ENCODE measurements at places on chromosomes 1 and 21.
A peak's percentile ranks its signal among the peaks of the same experiment; 100 is the strongest.

- no peak for DNase-seq
Observed at GRCh38 chr1:164780863-164781262, 221.9 kb downstream of the PBX1 start.

DNA sequence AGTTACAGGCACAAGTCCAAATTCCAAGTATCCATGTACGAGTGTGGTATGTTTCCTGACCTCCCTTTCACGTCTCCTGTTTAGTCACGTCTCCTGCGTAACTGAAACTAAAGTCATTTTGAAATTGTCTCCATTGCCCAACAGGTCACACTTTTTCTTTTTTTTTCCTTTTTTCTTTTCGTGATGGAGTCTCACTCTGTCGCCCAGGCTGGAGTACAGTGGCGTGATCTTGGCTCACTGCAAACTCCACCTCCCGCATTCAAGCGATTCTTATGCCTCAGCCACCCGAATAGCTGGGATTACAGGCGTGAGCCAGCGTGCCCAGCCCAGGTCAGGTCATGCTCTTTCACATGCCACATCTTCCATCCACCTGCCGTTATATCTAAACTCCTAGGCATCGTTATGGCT is 38.2 kb downstream of the L1TD1 start:
- no peak for DNase-seq

GRCh38 chr1:117894078-117894477 is 35.3 kb downstream of the GDAP2 start:
- DNase-seq: no peak

DNA sequence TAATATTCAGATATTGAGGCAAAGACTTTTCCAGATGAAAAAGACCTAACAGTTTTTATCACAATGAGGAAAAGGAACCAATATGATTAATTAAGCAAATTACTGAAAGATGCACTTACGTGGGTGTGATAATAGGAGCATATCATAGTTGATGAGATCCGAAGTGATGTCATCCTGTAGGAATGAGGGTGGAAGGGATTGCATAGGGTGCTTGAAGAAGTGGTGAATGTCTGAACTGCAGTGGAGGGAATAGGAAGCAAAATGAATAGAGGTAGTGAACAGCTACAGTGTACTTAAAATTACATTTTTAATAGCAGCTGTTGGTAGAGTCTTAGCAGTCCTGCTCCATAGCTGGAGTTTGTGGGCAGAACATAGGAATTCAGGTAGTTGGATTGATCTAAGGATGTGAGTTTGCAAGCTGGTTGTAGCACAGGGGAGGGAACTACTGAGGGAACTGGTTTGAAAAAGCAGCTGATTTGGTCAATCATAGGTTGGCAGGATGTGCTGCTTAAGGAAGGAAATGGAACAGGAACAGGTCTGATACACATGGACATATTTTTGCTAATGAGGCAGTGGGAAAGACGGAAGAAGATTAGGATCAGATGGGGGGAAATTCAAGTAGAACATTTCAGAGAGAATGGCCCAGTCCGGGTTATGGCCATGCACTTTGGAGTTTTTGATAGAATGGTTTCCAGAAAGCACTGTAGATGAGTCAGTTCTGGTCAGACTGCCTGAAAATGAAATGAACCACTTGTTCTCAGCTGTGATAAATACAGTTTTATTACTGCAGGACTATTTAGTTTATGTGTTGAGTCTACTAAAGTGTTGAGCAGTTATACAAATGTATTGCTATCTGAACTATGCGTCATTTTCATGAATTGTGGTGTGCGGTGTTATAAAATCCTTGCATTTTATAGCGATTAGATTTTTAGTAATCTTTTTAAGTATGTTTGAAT is 155.8 kb downstream of the RYR2 start:
- DNase-seq: no peak

DNA sequence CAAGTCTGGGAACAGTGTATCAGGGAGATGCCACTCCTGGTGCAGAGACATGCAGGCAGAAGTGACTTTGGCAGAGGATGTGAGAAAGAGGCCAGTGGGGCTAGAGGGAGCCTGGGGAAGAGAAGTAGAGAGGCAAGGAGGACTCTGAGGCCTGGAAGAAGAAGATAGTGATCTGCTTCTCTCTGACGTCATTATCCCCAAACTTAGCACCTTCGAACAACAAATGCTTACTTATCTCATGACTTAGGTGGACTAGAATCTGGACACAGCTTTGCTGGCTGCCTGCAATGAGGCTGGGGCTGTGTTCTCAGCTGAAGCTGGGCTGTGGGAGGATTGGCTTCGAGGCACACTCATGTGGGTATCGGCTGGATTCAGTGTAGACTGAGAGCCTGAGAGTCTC is 44.5 kb upstream of the ZNF678 start:
- DNase-seq: no peak

- no peak for DNase-seq
Observed at GRCh38 chr21:46063227-46063626, 34.7 kb upstream of the COL6A2 start.

DNA sequence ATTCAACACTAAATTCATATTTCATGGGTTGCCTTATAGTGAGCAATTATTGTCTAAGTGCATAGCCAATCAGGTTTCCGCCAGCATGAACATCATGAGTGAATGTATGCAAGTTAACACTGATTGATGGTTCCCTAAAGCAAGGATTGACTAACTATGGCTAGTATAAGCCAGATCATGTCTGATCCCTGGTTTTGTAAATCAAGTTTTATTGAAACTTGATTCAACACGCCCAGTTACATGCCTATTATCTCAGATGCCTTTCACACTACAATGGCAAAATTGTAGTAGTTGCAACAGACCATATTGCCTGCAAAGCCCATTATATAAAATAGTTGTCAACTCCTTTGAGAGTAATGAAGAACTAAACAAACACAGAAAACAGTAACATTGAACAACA is 1127.4 kb downstream of the NCAM2 start:
- DNase-seq: no peak

GRCh38 chr21:43195121-43196021 is 26.6 kb downstream of the CRYAA start:
- no peak for DNase-seq

GRCh38 chr1:222927031-222927430 is 112.2 kb downstream of the DISP1 start:
- no peak for DNase-seq

DNA sequence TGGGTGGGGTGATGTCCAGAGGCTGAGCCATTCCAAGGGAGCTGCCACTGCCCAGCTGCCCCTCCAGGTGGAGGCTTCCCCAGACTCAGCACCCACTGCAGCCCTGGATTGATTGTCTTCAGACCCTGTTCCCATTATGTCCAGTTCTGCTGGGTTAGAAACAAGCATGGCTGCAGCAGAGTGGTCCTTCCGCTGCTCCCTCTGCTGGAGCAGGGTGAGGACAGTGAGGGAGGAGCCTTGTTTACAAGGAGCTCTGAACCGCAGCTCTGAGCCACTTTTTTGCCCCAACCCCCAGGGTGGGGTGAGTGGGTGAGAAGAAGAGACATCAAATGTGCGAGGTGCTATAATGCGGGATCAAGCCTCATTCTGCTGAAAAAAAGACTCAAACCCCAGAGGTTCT is 2.3 kb downstream of the TNNT2 start:
- DNase-seq: no peak

- DNase-seq: no peak
Observed at GRCh38 chr1:63911049-63911448, 137.2 kb downstream of the ROR1 start.

DNA sequence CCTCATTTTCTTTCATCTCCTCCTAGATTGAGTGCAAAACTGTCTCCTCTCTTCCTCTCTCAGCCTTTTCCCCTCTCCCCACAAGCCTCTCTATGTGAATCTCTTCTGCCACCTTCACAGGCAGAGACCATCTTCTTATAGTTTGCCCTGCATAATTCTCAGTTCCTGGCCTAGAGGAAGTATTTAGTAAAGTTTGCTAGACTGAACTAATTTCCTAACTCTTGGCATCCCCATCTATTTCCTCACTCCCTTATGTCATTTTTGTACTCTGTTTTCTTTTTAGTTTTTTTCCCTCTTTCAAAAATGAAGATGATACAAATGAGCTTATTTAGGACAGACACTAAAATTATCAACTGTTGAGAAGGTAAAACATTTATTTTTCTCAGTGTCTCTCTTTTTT is 66.0 kb downstream of the XCL2 start:
- no peak for DNase-seq

- no peak for DNase-seq
Observed at GRCh38 chr21:28200726-28201125, 792.0 kb downstream of the LTN1 start.

- peak; percentile 57 for DNase-seq
Observed at GRCh38 chr1:113128116-113128515, 55.1 kb downstream of the LRIG2 start.

DNA sequence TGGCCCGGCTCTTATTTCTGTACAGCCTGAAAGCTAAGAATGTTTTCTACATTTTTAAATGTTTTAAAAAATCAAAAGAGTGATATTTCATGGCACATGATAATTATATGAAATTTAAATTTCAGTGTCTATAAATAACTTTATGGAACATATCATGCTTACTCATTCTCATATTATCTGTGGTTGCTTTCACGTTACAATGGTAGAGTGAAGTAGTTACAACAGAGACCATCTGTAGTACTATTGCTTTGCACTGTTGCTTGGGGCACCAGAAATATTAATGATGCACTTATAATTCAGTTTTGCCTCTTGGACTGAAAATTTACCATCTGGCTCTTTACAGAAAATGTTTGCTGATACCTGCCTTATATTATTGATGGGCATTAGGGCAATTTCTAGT is 481.6 kb downstream of the PLPP3 start:
- DNase-seq: no peak

DNA sequence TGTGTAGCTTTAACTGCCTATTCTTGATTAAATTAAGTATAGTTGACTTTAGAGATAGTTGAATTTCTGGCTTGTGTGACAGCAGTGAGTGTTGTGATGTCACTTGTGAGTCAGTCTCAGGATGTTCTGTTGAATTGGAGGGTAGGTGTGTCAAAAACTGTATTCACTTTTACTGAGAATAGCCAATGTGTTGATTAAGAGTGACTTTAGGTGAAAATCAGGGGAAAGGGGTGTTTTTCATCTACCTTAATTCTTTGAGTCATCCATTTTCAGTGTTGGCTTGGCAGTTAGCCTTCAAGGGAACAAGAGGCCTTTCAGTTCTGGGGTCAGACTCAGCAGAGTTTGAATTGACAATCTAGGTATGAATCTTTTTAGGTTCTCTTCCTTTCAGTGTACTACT is 75.9 kb downstream of the CDC14A start:
- DNase-seq: peak; percentile 42

DNA sequence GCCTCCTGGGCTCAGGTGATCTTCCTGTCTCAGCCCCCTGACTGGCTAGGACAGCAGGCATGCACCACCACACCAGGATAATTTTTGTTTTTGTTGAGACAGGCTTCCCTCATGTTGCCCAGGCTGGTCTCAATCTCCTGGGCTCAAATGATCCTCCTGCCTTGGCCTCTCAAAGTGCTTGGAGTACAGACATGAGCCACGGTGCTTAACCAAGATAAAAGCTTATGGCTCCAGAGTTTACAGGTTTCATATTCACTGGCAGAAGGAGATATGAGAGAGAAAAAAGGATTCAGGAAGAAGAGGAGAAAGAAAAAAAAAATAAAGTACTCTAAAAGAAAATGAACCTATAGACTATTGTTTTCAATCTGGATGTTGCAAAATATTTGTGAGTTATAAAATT is 748.8 kb upstream of the NCAM2 start:
- DNase-seq: no peak
